ENCODE measurements at places on chromosomes 11 and 22.

- no peak for DNase-seq
Observed at GRCh38 chr11:10918698-10919097, 60.8 kb upstream of the ZBED5 start.

DNA sequence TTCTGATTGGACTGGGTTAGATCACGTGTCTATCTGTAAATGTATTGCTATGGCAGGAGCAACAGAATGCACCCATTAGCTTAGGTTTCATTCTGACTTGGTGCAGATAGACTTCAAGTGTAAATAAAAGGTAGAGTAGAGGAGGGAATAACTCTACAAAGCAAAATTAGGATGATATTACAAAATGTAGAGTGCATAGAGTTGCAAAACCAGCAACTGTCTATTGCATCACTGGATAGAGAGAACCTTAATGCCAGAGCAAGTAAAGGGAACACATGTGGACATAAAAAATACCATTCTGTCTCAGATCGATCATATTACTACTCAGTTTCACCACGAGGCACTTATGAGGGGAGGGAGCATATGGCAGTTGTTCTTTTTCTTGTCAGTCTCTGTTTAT is 22.0 kb upstream of the CAT start:
- no peak for DNase-seq

- no peak for DNase-seq
Observed at GRCh38 chr11:119019996-119020395, 1.4 kb downstream of the TRAPPC4 start.

DNA sequence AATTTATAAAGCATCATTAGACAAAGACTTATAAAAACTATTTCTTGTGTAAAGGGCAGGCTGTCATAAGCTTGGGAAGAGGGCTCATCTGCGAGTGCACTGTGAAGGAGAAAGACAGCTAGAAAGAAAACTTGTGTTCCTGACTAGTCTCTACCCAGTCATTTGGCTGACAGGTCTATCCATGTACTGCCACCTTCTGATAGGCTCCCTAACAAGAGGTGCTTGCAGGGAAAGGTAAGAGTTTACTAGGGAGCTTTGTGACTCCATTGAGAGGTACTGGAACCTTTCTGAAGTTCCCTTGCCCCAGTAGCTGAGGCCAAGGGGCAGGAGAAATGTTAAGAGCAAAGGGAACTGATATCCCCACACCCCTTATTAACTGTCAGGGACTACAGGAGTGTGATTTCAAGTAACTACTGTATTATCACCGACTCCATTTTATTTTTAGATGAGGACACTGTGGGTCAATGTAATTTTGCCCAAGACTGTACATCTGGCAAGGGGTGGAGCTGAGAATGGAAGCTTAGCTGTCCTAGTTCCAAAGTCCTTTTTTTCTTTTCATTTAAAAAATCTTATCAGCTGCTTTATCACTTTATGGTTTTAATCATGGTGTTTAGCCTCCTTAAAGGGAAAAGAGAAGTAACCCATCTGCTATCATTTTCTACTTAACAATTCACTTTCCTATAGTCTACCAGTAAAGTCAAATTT is 129.4 kb downstream of the ARHGAP20 start:
- DNase-seq = no peak

- no peak for DNase-seq
Observed at GRCh38 chr22:22968366-22968765, 80.8 kb downstream of the IGLL5 start.

DNA sequence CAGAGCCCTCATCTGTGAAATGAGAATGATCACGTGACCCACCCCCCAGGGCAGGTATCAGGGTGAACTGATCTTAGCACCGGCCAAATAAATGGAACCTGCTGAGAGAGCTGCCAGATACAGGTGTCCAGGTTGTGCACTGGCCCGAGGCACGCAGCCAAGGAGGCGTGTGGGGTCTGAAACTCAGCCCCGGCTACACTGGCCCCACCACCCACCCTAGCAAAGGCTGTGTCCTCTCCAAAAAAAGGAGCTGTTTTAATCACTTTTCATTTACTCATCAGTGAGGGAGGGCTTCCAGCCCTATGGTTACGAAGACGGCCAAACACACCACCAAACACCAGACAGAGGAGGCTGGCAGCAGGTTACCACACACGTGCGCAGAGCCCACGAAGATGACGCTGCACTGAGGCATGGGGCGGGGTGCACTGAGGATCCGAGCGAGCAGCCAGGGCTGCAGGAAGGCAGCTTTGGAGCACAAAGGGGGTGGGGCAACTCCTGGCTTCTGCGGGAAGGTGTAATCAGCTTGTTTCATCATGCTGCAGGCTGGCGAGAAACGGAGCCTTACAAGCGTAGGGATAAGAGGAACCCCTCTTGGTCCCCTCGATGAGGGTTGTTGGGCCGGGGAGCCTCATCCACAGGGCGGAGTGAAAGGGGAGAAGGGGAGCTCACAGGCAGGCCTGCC is 19.5 kb upstream of the SLC22A12 start:
- no peak for DNase-seq

DNA sequence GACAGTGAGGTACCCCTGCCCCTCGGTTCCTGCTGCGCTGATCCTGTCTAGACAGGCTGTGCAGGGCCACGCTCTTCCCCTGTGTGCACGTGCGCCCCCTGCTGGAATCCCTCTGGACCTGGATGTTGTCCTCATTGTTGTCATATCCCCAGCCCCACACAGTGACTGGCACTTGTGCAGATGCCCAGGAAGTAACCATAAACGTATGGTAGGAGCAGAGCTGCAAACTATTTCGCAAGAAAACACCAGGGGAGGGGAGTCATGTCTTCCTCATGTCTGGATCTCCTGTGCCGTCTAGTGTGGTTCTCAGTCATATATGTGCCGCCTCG is 114.7 kb downstream of the CRYBB2 start:
- no peak for DNase-seq

GRCh38 chr11:127000291-127000968 is at the start of gene KIRREL3:
Gene KIRREL3 (minus strand): TSS chr11:127000770.
- DNase-seq = no peak

DNA sequence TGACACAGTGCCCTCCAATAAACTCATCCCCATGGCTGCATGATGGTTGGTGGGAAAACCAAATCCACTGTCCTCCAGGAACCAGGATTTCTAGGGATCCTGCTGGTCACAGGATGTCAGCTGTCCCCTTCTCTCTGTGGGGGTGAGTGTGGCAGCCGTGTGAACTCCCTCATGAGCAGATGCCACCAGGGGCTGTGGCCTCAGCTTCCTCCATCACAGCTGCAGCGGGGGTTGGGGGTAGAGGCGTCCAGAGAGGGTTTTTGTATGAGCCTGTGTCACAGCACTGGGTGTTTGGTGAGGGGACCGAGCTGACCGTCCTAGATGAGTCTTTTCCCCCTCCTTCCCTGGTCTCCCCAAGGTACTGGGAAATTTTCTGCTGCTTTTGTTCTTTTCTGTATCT is 26.4 kb downstream of the IGLL5 start:
- DNase-seq = no peak

GRCh38 chr11:46490666-46491065 is 99.1 kb upstream of the CHRM4 start:
- DNase-seq = no peak

DNA sequence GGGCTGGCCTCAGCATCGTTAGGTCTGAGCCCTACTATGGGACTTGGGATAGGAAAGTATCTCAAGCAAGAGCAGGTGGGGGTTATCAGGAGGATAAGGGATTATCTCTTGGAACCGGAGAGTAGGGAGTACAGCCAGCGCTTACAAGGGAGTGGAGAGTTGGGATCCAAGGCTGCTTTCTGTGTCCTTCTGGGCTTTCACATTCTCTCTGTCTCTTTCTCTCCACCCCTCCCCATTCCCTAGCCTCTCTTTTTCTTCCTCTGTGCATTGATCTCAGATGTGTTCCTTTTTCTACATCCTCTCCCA is 170.2 kb downstream of the BUD13 start:
- DNase-seq = no peak

DNA sequence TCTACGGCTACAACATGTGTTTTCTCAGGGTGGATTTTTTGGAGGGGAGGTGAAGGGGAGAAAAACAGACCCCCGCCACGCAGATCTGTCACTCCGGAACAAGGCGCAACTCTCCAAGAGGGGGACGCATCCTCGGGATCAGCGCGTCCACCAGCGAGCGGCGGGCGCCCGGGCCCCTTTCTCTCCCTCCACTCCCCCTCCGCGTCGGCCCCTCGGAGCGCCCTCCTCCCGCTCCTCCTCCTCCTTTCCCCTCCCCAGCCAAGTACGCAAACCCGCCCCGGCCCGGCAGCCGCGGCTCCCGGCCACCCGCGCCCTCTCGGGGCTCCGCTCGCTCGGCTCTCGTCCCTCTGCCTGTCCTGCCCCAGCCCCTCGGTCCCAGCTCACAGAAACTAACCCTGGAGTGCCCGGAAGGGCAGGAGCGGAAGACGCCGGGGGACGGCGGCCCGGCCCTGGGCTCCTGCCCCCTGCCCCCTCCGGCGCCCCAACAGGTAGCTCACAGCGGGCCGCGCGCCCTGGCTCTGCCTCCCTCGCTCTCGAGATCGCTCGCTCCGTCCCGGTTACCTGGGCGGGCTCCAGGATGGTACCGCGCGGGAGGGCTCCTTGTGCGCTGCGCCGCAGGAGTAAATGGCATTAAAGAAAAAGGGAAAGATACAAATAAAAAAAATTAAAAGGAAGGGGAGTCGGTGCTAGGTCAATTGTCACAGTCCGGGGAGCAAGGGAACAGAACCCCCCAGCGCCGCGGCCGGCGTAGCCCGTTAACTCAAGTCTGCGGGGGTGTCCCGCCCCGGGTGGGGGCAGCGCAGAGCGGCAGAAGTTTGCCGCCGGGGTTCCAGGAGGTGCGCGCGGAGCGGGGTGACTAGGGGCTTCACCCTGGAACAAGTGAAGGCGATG is 131.4 kb upstream of the C11orf58 start:
- DNase-seq = no peak

- DNase-seq = no peak
Observed at GRCh38 chr22:41638124-41638523, 17.0 kb downstream of the XRCC6 start.

DNA sequence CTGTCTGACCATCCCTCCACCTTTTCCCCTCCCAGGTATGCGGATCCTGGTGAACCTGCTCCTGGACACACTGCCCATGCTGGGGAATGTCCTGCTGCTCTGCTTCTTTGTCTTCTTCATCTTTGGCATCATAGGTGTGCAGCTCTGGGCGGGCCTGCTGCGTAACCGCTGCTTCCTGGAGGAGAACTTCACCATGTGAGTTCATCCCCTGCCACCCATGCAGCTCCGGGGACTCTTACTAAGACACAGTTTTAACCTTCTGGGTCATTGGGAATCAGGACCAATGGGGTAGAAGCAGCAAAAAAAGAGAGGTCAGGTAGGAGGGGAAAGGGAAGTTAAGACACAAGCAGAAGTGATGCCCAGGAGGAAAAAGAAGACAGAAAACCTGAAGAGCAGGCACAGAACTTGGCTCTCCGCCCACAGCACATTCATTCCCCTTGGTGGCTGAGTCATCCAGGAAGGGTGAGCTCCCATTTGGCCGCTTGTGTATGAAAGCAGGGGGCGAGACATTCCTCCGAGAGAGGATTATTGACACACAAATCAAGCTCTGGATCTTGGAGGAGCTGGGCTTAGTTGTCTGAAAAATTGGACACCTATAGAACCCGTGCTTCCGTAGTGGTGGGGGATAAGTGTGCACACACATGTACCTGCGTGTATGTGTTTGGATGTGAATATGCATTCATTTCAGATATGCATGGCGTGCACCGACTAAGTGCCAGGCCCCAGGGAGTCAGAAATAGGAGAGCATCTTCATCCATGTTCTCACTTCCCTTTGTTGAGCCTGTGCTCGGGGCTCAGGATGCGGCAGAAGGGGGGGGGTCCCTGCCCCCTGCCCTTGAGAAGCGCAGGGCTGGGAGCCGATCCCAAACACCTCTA is 64.2 kb downstream of the CACNA1I start:
- DNase-seq = no peak

DNA sequence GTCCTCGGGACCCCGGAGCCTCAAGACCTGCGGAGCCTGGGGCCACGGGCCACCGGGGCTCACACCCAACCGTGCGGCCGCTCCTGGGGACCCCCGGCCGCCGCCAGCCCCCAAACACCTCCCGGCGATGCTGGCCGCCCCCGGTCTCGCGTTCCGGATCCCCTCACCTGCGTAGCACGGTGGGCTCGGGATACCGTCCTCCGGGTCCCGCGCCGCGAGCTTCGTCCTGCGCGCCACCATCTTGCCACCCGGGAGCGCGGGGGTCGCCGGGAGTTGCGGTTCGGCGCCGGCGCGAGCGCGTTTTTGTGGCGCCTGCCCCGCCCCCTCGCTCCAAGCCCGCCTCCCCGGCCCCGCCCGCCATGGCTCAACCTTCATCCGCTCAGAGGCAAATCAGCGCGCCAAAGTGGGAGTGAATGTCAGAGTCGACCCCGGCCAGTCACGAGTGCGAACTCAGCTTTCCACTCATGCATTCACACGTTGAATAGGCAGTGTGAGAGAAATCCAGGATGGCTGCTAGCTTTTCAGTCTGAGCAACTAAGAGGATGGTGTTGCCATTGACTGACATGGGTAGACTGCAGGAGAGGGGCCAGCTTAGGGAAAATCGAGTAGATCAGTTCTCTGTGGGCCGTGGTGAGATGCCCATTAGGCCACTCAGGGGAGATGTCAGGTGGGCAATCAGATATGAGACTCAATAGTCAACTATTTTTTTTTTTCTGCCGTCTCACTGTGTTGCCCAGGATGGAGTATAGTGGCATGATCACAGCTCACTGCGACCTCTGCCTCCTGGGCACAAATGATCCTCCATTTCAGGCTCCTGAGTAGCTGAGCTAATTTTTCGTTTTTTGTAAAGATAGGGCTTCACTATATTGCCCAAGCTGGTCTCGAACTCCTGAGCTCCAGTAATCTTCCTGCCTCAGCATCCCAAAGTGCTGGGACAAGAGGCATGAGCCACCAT is 28.3 kb downstream of the SERHL2 start:
- peak; percentile 65 for DNase-seq

DNA sequence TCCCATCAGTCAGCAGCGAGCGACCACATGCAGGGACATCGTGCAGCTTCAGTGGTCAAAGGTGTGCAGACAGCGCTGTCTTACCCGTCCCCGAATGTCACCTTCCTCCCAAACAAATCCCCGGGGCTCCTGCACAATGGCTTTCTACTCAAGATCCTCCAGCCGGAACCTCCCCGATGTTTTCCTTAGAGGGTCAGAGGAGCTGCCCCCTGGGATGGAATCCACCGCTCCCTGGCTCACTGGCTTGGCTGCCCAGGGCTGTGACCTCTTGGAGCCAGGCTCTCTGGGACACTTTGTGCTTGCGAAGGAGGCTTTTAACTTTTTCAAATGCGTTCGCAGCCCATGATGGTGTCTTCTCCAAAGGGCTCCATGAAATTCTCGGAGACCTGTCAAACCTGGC is 17.3 kb upstream of the FGF19 start:
- DNase-seq = no peak

GRCh38 chr11:33867561-33867960 is 24.3 kb downstream of the LMO2 start:
- no peak for DNase-seq
